ENCODE measurements at places on chromosomes 5 and 9.

DNA sequence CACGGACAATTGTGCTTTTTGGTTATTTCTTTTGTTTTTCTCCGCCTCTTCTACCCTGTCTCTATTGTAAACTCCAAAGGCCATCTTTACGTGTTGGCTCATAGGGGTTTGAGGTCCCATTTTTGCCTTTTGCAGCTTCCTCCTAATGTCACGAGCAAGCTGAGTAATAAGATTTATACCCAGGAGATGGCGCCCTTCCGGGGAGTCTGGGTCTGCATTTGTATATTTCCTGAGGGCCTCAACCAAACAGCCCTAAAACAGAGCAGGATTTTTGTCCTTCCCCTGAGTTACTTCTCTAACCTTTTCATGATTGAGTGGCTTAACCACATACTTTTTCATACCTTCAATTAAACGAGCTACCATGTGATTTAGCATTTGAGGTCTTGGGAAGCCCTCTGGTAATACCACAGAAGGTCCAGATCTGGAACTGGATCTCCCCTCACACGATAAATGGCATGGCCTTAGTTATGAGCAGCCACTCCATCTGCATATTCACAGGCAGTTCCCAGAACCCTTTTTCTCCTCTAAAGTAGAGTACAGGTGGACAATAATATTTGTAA, 11.2 kb upstream of the CFAP95 start:
- DNase-seq = no peak

- no peak for DNase-seq
These were observed 3.3 kb upstream of the BRD3 start for GRCh38 chr9:134071149-134071548.

DNA sequence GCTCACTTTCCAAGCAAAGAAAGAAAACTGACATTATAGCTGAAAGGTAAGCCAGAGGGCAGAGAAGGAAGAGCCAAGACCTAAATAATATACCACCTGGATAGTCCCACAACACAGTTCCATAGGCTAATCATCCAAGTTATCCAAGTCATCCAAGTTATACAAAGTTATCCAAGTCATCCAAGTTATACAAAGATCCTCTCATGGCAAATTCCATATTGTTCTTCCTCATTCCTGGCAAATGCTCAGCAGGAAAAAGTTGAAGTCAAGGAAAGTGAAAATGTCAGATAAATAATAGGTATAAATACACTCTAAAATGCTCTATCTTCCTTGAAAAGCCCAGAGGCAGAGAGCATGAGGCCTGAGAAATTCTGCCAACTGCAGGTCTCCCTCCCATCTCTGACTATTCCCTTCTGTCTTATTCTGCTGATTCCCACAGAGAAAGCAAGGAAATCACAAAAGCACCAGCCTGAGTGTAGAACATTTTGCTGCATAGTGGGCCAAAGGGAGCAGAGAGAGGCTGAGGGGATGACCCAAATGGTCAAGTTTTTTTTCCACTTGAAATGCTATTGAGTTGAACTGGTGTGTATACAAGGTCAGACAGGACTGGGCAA, 12.5 kb downstream of the MCTP1 start:
- no peak for DNase-seq

- no peak for DNase-seq
These were observed 268.1 kb downstream of the EFNA5 start for GRCh38 chr5:107402434-107403227.

DNA sequence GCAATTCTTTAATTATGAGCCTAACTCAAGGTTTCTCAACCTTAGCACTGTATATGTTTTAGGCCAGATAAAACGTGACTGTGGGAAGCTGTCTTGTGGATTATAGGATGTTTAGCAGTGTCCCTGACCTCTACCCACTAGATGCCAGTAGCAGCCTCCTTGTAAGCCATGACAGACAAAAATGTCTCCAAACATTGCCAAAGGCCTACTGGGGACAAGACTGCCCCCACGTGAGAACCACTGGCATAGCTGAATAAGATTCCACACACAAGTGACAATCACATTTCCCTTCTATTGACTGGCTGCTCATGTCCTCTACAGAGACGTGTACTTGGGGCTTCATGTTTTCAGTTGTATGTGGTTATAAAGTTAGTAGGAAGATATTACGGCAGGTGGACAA, 55.4 kb downstream of the GOLM1 start:
- DNase-seq = no peak

DNA sequence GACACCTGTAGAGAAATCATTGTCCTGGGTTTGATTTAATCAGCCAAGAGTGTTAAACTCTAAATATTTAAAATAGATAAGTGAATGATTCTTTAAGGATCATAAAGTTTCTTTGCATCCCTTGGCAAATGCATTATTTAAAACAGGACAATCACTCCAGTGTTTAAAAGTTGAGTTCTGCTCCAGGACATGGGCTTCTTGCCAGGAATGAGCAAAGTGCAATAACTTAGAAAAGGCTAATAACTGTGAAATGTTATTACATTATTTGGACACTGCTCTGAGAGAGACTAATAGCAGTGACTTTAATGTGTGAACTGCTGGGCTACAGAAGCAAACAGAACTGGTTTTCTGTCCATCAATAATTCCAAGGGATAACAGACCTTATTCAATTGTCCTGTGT, 283.3 kb downstream of the GABRB2 start:
- no peak for DNase-seq

GRCh38 chr9:90842996-90843395, 41.4 kb downstream of the SYK start:
- DNase-seq = no peak

GRCh38 chr9:94147776-94148175, 63.5 kb downstream of the PTPDC1 start:
- DNase-seq = no peak

- no peak for DNase-seq
These were observed 22.7 kb upstream of the CXCL14 start for GRCh38 chr5:135601466-135601865.

GRCh38 chr5:152503206-152503605, 98.1 kb upstream of the NMUR2 start:
- no peak for DNase-seq

DNA sequence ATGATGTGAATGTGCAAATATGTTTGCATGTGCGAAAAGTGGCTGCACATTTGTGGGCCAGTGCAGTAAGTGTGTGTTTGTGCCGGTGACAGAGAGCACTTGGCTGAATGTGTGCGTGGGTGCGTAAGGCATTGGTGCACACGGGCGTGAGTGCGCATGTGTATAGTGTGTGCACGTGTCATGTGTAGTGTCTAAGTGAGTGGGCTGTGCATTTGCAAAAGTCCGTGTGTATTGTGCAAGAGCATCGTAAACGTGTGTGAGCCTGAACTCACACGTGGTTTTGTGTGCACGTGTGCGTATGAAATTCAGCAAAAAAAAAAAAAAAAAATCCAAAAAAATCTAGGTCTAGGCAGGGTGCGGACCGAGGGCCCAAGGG, 6.5 kb upstream of the EBF1 start:
- DNase-seq = no peak

- DNase-seq = no peak
These were observed 49.0 kb upstream of the ICE1 start for GRCh38 chr5:5373351-5373989.

GRCh38 chr9:85586684-85587083, 155.1 kb downstream of the AGTPBP1 start:
- DNase-seq = no peak

DNA sequence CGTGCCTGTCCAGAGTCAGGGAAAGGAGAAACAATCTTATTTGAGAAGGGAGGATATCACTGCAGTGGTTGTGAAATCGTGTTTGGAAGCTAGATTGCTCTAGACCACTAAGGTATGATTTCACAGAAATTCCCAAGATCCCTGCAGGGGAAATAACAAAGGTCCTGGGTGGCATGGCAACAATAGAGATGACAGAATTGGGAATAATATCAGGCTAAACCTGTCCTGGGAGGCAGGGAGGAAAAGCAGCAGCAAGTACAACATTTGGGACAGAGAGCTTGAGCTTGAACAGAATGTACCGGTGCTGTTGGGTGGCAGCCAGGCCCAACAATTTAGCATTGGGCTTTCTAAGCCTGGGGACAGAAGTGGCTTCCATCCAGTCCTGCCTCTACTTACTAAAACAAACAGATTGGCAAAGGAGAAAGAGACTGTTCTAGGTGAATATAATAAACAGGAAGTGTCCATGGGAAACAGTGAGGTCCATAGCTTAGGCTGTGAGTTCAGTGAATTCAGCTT, 17.0 kb upstream of the ARHGAP26 start:
- DNase-seq = peak; percentile 72

DNA sequence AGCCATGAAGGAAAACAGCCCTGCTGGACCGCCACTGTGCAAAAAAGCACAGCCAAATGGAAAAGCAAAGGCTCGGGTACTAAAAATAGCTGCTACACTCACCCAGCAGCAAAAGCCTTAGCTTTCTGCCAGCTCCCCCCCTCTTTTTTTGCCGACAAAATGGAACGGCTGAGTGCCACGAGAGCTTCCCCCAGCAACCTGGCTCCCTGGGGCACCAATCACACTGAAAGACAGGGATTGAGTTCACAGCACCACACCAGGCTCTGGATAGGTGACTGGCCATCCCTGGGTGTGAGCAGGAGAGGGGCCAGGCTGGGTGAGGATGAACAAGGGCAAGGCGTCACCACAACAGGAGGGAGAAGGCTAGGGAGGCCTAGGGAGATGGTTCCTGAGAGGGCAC, 66.7 kb downstream of the SIL1 start:
- DNase-seq = peak; percentile 42

DNA sequence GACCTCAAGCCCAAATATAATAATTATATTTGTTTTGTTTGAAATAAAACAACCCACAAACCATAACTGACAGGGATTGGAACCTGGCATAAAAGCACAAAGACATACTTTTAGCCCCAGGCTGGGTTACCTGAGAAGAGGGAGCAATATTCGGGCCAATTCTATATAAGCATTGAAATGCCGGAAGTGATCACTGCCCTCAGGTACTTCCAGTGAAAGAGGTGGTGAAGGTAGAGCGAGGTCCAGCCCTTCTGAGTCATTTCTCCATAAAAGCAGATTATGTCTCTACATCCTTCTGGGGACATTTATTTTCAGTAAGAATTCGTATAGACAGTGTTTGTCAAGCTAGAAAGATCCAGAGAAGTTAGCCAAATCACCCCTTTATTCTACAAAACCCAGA, 59.6 kb downstream of the GCNT4 start:
- no peak for DNase-seq

DNA sequence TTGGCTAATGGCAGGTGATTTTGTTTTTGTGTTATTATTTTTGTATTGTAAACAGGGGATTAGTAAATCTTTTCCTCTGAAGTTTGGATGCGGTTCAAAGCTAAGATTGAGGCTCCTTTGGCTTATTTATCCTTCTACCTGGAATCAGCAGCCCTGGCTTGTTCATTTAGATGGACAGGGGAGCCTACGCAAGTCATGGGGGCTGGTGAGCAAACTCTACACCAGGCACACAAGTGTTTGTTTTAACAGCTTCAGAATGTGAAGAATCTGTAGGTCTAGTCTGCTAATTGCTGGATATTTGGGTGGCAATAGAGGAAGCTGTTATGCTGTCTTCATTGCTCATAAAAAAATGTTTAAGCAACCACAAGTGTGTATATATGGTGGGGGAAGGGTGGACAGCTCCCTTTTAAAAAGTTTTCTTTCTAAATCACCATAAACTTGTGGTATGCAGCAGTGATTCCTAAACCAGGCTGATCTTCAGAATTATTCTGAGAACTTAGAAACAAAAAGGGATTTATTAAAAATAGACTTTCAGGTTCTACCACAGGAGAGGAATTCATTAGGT, 20.7 kb downstream of the ZNF462 start:
- no peak for DNase-seq

DNA sequence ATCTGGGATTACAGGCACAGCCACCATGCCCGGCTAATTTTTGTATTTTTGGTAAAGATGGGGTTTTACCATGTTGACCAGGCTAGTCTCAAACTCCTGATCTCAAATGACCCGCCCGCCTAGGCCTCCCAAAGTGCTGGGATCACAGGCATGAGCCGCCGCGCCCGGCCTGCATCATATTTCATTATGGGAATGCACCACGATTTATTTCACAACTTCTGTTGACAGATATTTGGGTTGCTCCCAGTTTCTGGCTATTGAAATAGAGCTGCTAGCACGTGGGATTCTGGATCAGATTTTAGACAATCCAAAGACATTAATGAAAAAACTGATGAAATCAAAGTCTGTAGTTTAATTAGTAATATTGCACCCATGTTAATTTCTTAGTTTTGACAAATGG, 48.4 kb upstream of the FUBP3 start:
- no peak for DNase-seq

DNA sequence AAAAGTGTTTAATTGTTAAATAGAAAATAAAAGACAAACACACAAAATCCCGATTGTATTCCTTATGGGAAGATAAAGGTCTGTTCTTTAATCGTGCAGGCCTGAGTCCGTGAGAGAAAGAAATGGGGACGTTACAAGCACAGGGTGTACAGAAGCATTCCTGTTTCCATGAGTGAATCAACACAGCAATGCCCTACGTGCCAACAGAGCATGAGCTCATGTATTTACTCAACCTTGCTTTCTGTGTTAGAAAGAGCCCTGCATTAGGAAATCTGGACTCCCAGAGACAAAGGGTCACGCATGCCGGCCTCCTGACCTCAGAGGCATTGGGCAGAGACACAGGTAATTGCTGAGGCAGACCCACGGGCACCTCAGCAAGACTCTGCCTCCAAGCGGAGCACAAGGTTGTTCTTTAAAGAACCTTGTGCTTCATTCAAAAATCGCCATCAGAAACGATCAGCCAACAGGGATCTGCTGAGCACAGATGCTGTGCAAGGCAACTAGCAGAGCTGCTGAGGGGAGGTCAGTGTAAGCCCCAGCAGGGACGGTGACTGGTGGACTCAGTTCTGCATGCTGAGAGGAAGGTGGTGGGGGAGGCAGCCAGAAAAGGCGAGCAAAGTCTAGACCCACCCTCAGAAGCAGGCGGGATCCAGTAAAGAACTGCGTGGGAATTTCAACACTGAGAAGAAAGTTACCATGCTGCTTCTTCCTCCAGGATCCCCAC, 101.0 kb downstream of the TLE1 start:
- no peak for DNase-seq

DNA sequence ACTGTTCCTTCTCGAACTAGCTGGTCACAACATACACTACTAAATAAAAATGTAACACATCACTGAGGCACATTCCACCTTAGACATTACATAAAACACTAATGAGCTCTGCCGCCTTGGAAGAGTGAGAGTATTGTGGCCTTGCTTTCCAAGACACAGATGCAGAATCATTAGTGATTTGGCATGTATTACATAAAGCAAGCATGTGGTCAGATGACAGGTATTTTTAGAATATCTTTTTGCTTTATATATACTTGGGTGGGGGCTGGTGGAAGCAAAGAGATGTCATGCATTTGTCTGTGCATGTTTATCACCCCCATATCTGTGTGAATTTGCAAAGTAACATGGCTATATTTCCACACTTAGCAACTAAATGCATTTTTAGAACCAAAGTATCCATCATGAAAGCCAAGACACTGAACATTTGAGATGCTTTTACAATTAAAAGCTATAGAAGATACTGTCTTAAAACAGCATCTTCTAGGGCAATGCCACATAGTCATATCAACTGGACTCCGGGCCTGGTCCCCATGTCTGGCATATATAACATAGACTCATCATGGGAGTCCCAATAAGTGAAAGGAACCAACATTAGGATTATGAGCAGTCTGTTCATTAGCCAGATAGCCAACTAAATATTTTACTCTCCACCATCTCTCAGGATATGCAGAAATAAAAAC, 213.5 kb downstream of the MEF2C start:
- no peak for DNase-seq

- DNase-seq = no peak
These were observed 703.5 kb upstream of the WWC1 start for GRCh38 chr5:167587772-167588437.

- DNase-seq = no peak
These were observed 191.2 kb downstream of the PIK3R1 start for GRCh38 chr5:68406767-68407241.

Data from hypothalamus (tissue), 51 donors.